GM23248 (cell line): ENCODE measurements at places on chromosomes 1 and 21.

DNA sequence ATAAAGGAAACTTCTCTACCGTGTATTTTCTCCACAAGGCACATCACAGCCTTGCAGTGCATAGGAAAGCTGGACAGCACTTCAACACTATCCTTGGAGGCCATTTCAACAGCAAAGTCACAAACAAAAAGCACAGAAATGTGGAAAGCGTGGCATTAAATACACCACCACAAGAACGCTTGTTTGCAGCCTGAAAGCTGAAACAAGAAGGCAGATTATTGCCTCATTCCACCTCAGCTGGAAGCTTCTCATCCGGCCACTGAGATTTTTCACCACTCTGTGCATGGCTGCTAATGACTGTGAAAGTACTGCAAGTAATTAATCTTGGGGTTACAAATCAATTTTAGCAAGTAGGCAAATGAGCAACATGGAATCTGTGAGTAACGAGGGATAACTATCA lies 50.9 kb upstream of the GALNT2 start:
- no peak for DNase-seq

- DNase-seq, result no peak
Measured at GRCh38 chr1:185603158-185603557, 131.0 kb upstream of the HMCN1 start.

DNA sequence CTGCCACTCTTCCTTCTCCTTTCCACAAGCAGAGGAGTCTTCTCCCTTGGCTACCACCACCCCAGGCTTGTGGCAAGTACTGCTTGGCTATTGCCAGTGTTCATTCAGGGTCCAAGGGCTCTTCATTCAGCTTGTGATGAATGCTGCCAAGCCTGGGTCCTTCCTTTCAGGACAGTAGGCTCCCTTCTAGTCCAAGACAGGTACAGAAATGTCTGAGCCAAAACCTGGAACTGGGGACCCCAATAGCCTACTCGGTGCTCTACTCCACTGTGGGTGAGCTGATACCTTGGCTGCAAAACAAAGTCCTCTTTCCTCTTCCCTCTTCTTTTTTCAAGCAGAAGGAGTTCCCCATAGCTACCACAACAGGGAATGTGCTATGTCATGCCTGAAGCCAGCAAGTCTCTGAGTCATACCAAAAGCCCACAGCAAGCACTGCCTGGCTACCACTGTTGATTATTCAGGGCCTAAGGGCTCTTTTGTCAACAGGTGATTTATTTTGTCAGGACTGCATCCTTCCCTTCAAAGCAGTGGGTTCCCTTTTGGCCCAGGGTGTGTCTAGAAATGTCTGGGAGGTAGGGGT lies 268.9 kb downstream of the HHAT start:
- peak; percentile 94 for DNase-seq

- DNase-seq, result no peak
Measured at GRCh38 chr1:105872817-105873216, 1183.7 kb upstream of the PRMT6 start.

GRCh38 chr1:163912170-163912884 lies 590.6 kb downstream of the NUF2 start:
- peak; percentile 74 for DNase-seq

DNA sequence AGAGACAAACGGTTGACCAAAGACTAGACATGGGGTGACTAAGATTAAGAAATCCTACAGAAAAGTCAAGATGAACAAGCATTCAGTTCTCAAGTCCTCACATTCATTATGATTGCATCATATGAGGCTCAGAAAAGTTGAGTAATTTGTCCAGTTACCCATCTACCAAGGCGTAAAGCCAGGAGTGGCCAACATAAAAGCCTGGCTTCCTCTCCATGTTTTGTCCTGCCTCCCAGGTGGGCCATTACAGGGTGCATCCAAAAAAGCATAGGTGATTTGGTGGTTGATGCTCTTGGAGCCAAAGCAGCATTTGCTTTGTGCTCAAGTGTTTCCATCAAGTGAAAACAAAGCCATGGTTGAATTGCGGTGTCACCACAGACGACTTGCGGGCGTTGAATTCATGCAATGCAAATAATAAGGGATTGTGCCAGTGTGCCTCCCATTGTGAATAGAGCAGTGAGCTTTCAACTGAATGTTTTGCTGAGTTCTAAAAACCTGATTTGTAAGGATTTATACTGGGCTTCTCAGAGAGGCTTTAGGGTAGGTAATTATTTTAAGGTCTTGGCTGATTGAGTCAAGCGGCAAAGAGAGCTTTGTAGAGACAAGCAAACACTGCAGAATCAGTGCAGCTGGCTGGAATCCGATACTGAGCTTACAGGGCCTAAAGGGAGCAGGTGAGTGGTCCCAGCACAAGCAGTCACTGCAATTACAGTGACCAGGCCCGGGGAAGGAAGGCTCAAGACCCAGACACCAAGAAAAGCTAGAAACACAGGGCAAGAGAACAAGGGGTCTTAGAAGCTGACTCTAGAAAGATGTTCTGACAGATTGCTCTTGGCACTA lies 54.1 kb downstream of the KCNJ15 start:
- peak; percentile 88 for DNase-seq

DNA sequence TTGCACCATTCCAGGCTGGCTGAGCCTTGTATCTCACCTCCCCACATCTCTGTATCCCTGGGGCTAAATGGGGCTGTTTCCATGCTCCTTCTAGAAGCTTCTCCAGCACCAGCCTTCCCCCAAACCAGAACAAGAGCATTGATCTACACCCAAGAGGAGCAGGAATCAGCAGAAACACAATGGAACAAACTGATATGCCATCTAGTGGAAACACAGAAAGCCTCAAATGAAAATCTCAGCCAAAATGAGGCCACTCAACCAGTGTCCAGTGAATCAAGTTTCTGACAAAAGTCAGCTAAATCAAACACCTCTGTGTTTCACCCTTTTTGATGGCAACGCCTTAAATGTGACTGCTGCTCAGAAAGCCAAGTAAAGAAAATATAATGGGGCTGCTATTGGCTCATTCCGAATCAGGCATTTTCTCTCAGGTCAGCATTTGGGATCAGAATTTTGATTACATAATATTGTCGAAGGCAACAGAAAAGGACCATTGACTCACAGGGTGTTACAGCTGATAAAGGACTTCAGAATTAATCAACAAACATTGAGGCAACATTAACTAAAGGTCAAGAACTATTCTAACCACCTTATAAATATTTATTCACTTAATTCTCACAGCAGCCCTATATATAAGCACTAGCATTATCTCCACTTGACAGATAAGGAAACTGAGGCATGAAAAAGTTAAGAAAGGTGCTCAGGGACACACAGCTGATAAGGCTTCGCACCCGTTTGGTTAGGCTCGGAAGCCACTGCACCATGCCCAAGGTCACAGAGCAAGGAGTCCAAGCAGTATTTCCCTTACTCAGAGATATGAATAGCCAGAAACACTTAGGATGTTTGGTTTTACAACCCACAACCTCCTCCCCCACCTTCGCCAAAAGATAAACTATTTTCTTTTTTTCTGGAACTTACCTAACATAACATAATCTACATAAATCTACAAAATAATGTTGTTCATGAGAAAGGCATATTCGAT lies 85.8 kb upstream of the KCNJ15 start:
- peak; percentile 39 for DNase-seq

GRCh38 chr1:229191066-229191674 lies 79.7 kb upstream of the RAB4A start:
- DNase-seq, result peak; percentile 57

DNA sequence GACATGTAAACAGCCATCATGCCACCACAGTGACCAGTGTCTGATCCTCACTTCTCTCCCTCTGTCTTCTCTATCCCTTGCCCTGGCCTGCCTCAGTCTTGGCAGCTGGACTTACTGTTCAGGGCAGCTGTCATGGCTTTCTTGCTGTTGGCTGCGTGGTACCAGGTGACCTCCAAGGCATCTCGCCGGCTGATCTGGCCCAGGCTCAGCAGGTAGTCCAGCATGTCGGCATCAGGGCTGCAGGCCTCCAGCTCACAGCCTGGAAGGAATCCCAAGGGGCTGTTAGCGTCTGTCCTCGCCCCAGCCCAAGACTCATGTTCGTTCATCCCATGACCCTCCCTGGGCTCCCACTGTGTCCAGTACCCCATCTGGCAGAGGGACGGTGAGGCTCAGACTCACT lies 3.6 kb downstream of the FAM151A start:
- DNase-seq, result no peak

- no peak for DNase-seq
Measured at GRCh38 chr1:119565131-119565772, 58.2 kb downstream of the HSD3B1 start.

DNA sequence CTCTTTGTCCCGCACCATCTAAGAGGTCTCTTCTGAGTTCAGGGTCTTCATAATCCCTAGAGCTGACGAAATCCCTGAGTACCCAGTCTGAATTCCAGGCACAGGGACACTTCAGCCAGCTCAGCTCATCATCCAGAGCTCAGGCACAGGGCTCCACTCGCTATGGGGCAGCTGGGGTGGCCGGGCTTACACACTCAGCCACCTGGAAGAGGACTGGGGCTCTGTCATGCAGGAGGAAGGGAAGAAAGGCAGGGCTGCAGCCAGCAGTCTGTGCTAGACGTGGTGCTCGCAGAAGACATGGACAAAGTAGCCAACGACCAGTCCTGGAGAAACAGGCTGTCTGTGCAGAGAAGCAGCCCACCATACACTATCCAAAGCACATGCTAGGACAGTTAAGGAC lies 88.5 kb downstream of the POFUT2 start:
- no peak for DNase-seq

GRCh38 chr1:8419861-8420260 lies 101.9 kb downstream of the SLC45A1 start:
- no peak for DNase-seq

DNA sequence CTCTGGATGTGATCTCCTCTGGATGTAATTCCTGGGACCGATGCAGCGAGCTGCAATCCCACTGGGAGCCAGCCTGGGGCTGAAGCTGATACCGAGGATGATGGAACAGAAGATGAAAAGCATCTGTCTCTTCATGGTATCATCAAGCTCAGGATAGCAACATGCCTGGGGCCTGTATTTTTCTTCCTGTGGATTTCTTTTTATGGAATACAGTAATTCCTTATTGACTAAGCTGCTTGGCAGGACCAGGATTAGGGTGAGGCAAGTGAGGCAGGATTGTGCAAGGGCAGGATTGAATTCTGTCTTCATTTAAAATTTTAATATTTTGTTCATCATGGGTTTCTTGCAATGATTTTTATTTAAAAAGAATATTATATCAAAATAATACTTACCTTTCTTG lies 86.6 kb downstream of the SLC25A24 start:
- peak; percentile 51 for DNase-seq

DNA sequence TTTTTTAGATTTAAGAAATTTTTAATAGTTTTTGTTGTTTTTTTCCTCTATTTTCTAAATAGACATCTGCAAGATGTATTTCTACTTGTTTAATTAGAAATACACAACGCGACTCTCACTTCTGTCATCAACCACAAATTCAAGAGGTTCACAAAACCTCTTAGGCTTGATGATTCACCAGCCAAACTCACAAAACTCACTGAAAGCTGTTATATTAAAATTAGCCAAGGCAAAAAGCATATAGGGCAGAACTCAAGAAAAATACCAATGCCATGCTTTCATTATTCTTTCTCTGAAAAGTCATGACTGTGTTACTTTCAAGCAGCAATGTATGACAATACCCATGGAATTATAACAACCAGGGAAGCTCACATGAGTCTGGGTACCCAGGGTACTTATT lies 487.0 kb upstream of the RGS18 start:
- no peak for DNase-seq

DNA sequence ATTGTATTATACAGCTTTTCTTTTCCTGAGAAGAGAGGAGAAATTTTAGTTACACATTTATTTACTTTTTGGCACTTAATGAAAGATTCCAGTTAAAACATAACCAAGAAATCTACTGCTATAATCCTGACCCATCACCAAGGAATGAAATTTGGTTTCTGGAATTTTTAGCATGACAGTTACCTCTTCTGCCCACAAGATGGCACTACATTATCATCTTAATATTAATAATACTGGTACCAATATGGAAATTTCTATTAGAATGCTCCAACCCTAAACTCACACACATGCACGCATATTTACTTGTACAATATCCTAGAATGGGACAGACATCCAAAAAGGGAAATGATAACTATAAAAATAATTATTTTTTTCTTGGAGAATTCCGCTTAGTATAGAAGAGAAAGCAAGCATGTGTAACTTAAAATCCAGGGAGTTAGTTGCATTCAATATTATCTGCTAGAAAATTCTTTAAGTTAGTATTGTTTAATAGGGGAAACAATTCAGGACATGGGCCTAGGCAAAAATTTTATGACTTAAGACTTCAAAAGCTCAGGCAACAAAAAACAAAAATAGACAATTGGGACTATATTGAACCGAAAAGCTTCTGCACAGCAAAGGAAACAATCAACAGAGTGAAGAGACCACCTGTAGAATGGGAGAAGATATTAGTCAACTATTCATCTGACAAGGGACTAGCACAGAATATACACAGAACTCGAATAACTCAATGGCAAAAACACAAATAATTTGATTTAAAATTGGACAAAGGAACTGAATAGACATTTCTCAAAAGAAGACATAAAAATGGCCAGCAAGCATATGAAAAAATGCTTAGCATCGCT lies 37.4 kb downstream of the MAP3K21 start:
- DNase-seq, result peak; percentile 47

DNA sequence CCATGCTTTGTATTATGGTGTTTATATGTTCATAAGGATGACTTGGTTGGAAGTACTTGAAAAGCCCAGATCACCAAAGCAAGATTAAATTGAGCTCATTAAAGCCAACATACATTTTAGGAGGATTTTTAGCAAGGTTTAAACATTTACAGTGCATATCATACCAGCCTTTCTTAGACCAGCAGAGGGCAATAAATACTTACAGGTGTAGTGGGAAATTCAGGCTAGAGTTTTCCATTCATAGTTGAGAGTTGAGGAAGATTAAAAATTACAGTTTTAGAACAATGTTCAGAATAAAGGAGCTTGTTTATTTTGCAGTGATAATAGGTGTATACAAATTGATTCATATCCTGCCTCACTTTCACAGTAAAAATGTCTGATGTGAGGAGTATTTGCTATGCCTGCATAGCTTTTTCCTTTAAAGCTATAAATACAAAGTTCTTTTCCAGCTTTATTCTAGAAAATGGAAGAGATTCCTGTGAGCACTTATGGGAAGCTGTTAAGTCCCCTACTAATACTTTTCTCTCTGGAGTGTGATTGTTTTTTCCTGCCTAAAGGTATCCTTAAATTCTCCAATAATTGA lies 35.3 kb downstream of the DTL start:
- peak; percentile 79 for DNase-seq
